ENCODE measurements at places on chromosomes 6 and 20.

GRCh38 chr6:98842342-98843180 is 8.2 kb downstream of the POU3F2 start:
- no peak for DNase-seq

- DNase-seq = no peak
Observed at GRCh38 chr6:159973951-159974350, 5.1 kb downstream of the IGF2R start.

- DNase-seq = no peak
Observed at GRCh38 chr6:117502580-117502979, 20.1 kb downstream of the DCBLD1 start.

DNA sequence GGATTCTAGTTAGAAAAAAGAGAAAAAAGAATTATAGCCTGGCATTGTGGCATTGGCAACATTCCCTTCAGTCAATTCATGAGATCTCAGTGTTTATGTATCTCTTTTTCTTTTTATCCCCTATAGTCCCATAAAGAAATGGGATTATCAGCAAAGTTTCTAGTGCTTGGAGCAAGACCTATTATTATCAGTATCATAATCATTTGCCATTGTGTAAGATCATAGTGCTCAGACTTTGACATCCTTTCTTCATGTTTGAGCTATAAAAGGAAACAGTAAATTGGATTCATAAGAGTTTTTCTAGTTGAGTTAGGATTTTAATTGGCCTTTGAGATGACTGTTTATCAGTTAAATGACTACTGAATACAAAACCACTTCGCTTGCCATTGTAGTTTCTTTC is 295.6 kb downstream of the GRIK2 start:
- no peak for DNase-seq

- no peak for DNase-seq
Observed at GRCh38 chr20:50054231-50054547, 58.8 kb downstream of the UBE2V1 start.

DNA sequence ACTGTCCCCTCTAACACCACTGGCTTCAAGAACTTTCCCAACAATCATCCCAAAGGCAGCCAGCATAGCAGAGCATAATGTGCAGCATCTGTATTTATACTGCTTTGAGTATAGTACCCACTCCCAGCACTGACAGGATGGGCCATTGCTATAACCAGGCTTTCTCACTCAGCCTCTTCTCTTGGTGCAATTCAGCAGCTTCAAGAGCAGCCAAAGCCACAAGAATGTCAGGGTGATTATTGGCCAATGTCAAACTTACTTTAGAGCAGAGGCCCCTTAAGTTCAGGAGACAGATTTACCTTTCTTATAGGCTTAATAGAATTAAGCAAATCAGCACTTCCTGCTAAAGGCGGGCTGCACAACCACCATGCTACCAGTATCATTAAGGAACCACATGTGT is 232.4 kb upstream of the RSPO3 start:
- no peak for DNase-seq

GRCh38 chr6:33455051-33455450 is 675 bp downstream of the ZBTB9 start:
- no peak for DNase-seq

DNA sequence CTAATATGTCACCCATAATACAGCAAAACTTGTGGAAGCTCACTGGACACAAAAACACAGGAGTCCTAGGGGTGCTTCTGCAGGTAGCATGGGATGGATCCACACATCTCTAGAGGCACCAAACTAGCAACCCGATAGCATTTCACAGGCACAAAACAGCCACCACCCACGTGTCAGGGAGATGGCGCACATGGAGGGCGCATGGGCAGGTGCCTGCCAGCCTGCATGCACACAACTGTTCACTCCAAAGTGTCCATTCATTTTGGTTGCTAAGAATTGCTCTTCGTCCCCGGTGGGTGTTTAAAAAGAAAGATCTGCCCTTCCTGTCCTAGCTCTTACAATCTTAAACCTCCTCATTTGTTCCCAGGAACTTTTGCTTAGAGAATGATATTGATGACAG is 171.3 kb downstream of the SYNDIG1 start:
- DNase-seq = no peak

DNA sequence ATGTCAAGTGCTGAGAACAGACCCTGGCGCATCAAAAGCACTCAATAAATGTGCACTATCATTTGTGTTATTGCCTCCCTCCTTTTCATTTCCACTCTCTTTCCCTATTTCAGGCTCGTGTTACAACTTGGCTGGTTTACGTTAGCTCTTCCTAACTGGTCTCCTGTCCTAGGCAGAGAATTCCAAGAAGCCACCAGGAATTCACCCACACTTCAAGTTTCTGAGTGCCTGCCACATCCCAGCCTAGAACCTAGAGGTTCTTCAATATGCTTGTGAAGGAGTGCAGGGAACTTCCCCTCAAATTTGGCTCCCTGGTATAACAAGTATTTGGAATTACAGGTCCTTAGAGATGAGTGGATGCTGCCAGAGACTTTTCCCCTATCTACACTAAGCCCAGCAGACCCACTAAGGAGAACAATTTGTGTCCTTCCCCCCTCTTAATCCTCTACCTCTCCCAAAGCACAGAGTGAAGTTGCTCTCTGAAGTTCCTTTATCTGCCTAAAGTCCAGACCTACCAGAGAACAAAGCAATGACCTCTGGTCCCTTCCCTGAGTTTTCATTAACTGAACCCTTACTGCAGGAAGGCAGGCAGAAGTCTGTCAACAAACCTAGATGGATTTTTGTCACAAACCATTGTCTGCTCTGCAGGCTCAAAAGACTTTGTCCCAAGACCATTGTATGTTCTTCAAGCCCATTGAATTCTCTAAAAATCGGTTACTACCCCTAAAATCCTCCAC is 201.6 kb upstream of the JARID2 start:
- no peak for DNase-seq

GRCh38 chr6:140500849-140501248 is 1126.4 kb upstream of the CITED2 start:
- no peak for DNase-seq

DNA sequence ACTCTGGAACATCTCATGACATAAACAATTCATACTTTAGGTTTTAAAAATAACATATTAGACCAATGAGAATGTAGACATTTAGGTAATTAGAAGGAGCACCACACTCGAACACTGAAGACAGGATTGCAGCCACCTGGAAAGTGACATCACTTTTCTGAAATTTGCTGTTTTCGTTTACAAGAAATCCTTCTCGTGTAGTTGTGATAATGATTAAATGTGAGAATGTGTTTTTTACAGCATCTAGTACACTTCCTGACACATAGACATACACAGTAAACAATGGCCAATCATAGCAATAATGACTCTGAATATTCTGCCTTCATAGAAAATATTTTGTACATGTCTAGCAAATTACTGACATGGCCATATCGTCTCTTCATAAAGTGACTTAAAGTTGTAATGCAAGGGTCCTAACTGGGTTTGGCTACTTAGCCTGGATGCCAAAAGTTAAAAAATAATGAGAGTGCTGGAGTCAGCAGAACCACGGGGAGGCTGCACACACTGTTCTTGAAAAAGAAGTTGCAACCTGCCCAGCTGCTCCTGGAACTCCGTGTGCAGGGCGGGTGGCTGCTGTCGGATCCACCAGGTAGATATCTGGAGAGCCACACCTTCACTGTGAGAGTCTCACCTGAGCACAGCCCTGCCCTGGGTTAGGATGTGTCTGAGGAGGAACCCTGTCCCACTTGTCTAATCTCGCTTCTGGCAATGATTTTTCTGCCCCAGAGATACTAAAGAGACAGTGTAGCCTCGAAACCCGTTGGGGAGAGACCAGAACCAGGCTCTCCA is 212.9 kb downstream of the QKI start:
- DNase-seq = no peak

Data from NCI-H1930 (cell line).